ENCODE measurements at places on chromosomes 3 and 15. TPM values are rescaled to one million over a fixed set of nuclear protein-coding genes. Genes with fewer than 3 reads are reported as not detected.

Gene UBAP1L
- 5.8 TPM for total RNA-seq

Gene CNTN3
- total RNA-seq = 12.7 TPM

Gene ABI3BP
- total RNA-seq = not detected

DNA sequence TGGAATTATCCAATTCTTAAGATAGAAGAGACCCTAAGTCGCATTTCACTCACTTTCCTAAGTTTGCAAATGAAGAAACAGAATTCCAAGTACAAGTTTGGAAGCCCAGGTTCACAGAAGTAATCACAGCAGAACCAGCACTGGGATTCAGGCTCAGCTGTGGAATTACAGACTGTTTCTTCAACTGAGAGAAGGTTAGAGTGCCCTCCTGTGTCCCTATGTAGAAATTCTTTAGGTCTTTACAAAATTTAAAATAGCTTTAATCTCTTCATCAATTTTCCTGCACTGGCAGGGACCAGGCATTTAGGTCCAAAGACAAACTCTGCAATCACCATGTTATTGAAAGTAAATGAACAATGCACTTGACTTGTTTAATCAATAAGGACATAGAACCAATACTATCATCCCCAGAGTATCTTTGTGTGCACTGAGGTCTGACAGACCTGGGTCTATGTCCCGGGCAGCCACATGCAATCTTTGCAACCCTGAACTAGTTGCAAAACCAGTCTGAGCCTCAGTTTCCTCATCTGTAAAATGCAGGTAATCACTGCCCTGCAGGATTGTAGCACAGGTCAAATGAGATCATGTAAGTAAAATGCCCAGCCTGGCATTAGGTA lies 96.3 kb upstream of the ZBED2 start:
- no peak overlapping the region for H3K27ac ChIP-seq
- H3K4me3 ChIP-seq = no peak overlapping the region
- DNase-seq = no peak
- H3K36me3 ChIP-seq = no peaks in the 10 kb centered on the region
- peaks cover 2% of the 10 kb centered on the region for H3K27me3 ChIP-seq

DNA sequence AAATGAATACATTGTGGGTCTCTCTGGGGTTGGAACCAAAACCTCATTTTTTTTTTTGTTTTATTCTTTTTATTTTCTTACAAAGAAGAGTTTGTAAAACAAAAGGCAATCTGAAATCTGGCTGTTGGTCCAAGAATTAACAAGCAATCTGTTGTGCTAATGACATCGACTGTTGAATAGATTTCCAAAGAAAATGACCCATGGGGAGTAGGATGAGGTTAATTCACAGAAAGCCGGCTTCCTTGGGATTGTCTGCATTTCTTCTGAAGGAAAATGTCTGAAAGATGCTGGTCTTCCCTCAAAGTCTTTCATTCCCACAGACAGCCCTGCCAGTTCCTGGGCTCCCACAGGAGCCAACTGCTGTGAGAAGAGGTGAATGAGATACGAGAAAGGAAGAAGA lies 92.9 kb downstream of the LRRC3B start:
- no peak overlapping the region for H3K27ac ChIP-seq
- H3K27me3 ChIP-seq = no peaks in the 10 kb centered on the region
- peaks cover 6% of the 10 kb centered on the region for H3K4me1 ChIP-seq

GRCh38 chr3:188792793-188793192 lies 379.0 kb upstream of the TPRG1 start:
- peaks cover 1% of the 10 kb centered on the region for H3K36me3 ChIP-seq
- no peak for DNase-seq
- H3K4me1 ChIP-seq = no peaks in the 10 kb centered on the region
- H3K27me3 ChIP-seq = no peaks in the 10 kb centered on the region
- H3K4me3 ChIP-seq = no peak overlapping the region
- no peak overlapping the region for H3K27ac ChIP-seq

- no peaks in the 10 kb centered on the region for H3K4me1 ChIP-seq
- H3K36me3 ChIP-seq = peaks cover 2% of the 10 kb centered on the region
- DNase-seq = no peak
- H3K27ac ChIP-seq = no peak overlapping the region
Observed at GRCh38 chr3:27914199-27914598, 192.1 kb upstream of the EOMES start.

GRCh38 chr15:54017959-54018358 lies 39.7 kb downstream of the UNC13C start:
- no peaks in the 10 kb centered on the region for H3K27me3 ChIP-seq
- DNase-seq = no peak
- H3K36me3 ChIP-seq = peaks cover 9% of the 10 kb centered on the region
- H3K4me3 ChIP-seq = no peak overlapping the region

GRCh38 chr3:117346901-117347300 lies 637.3 kb downstream of the TUSC7 start:
- no peak for DNase-seq
- H3K27ac ChIP-seq = no peak overlapping the region
- no peaks in the 10 kb centered on the region for H3K36me3 ChIP-seq
- H3K27me3 ChIP-seq = no peaks in the 10 kb centered on the region

DNA sequence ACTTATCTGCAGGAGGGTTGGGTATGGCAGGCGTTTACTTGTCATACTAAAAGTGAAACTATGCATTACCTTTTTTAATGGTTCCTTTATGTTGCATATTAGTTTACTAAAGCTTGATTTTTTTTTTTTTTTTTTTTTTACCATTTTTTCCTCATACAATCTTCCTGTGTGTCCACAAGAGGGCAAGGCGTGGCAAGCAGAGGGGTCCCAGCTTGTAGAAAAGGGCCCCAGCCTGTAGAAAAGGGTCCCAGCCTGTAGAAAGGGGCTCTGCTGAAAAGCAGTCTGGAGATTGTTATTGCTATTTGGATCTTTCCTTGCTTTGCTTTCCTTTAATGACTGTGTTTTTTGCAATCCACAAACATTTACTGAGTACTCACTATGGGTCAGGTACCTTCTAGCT lies 21.9 kb downstream of the MKRN2 start:
- peak overlapping the region; percentile 15 for H3K27ac ChIP-seq
- no peak overlapping the region for H3K4me3 ChIP-seq
- H3K36me3 ChIP-seq = peaks cover 21% of the 10 kb centered on the region
- H3K27me3 ChIP-seq = no peaks in the 10 kb centered on the region
- H3K4me1 ChIP-seq = no peaks in the 10 kb centered on the region

DNA sequence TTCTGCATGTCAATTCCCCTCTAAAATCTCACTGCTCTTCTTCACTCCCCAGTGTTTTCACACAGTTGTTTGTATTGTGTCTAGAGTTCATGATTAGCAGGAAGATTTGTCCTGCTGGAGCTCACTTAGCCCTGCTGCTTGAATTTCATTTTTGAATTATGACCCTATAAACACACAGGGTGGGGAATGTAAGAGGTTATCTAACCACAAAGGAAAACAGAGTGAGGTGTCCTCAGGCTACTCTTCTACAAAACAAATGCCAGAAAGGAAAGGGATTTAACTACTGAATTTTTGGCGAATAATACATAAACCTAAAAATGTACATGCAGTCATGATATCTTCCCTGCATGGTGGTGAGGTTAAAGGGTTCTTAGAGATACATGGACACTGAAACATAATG lies 215.1 kb upstream of the CNTN4 start:
- no peak overlapping the region for H3K4me3 ChIP-seq
- H3K36me3 ChIP-seq = no peaks in the 10 kb centered on the region
- no peaks in the 10 kb centered on the region for H3K4me1 ChIP-seq
- no peaks in the 10 kb centered on the region for H3K27me3 ChIP-seq
- H3K27ac ChIP-seq = no peak overlapping the region

DNA sequence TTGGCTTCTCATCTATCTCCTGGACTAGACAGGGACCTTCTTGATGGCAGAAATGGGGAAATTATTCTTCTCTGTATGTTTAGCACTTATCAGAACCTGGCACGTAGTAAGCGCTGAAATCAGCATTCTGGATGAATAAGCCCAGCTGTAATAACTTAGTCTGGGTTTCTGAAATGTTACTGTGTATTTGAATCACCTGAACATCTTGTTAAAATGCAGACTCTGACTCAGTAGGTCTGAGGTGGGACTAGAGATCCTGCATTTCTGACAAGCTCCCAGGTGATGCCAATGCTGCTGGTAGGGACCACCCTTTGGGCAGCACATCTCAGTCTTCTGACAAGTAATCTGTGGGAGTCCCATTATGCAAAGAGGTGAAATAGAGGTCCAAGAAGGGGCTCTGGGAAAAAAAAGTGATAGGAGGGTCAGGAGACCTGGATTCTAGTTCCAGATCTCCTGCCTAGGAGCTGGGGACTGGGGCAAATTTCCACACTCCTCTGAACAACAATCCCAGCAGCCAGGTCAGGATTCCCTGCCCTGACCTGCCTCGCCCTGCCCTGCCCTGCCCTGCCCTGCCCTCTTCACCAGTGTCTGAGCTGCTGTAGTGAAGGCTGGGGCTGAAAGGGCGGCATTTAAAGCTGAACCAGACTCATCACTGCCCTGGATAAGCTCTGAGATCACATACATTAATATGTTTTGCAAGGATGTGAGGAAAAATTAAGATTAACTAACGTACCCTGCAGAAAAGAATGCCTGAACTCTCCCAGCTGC lies 17.2 kb upstream of the SLC6A11 start:
- H3K27ac ChIP-seq = no peak overlapping the region
- no peak for DNase-seq
- peaks cover 78% of the 10 kb centered on the region for H3K27me3 ChIP-seq
- H3K4me1 ChIP-seq = no peaks in the 10 kb centered on the region
- H3K36me3 ChIP-seq = no peaks in the 10 kb centered on the region
